ENCODE measurements at places on chromosomes 2 and 18.

GRCh38 chr2:1873343-1873742 lies 129.0 kb upstream of the PXDN start:
- DNase-seq: no peak

GRCh38 chr2:217004656-217005055 lies 144.8 kb upstream of the TNP1 start:
- no peak for DNase-seq

GRCh38 chr2:85490861-85491755 lies 47.9 kb upstream of the MAT2A start:
- no peak for DNase-seq

GRCh38 chr2:204550751-204551511 lies 5.7 kb downstream of the PARD3B start:
- DNase-seq: no peak

DNA sequence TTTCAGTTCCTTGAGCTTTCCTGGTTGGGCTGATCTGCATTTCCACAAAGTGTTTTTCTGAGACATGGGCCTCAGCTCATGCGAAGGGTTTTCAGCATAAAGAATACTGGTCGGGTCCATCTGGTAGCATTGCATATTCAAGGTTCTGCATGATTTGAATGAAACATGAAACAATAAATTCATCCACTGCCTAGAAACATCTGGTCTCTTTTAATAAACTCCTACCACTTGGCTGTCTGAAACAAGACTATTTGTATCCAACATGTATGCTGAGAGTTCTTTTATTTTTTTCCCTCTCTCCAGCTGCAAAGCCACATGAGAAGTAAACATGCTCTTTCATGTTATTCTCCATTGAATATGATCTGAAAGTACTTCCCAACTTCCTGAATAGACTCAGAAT lies 314.9 kb upstream of the SOX11 start:
- no peak for DNase-seq

DNA sequence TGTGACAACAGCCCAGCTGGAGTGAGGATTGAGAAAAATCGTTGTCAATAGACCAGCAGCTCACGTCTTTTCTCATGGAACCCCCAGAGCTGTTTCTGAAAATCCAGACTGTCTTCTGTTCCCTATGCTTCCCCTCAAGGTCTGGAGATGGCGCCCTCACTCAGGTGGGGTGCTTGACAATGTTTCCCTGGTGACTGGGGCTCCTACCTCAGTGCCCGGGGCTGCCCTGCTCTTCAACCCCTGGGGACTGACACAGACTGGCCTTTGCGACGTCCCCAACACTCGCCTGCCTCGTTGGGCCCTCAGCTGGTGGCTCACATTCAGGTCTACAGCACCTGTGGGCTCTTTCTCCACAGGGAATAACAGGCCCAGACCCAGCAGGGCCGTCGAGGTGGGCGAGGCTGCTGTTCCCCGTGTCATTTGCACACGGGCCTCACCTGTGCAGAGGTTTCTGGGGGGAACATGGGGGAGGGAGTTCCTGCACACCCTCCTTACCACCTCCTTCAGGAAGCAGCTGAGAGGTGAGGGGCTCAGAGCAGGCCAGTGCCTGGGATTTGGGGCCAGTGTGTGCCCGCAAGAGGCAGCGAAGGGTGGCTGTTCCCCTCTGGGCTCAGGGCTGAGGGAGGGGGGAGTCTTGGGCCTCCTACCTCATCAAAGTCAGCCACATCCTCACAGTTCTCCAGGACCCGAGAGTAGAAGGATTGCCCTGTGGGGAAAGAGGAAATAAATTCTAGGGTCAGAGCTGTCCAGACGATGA lies 59.3 kb upstream of the OTOF start:
- no peak for DNase-seq

- DNase-seq: no peak
These were observed 2.3 kb upstream of the NPPC start for GRCh38 chr2:231928481-231928880.

DNA sequence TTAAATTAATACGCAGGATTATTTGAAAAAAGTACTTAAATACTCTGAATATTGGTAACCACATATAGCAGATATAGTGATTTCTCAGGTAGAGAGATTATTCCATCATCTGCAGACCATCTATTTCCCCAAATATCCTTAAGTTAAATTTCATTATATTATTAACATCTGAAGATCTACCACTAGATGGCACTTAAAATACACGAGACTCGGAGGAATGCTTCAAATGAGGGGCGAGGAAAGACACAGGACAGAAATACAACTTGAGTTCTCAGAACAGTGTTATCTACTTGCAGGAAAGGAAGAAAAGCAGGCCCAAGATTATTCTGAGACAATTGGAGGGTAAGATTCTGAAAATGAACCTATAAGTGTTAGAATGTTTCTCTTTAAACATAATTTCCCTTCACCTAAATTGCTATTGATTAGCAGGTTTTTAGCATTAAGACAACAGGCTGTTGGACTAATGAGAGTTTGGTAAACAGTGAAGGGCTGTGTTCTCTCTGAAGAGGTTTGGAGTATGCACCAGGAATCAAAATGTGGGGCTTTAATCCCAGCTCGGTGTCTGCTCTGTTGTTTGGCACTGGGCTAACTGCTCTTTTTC lies 76.9 kb upstream of the GCFC2 start:
- peak; percentile 61 for DNase-seq

GRCh38 chr18:60191926-60192325 lies 180.6 kb downstream of the MC4R start:
- DNase-seq: no peak

GRCh38 chr2:74554820-74555531 lies 456 bp downstream of the DOK1 start:
- DNase-seq: no peak

GRCh38 chr18:49368876-49369440 lies 91.5 kb downstream of the DYM start:
- DNase-seq: no peak

GRCh38 chr2:168312036-168312822 lies 64.8 kb upstream of the STK39 start:
- no peak for DNase-seq

GRCh38 chr2:47078541-47079482 lies 76.3 kb downstream of the STPG4 start:
- DNase-seq: no peak

GRCh38 chr2:24448797-24449196 lies 42.3 kb upstream of the NCOA1 start:
- DNase-seq: peak; percentile 11

GRCh38 chr2:15970701-15971100 lies 30.4 kb downstream of the MYCN start:
- no peak for DNase-seq

DNA sequence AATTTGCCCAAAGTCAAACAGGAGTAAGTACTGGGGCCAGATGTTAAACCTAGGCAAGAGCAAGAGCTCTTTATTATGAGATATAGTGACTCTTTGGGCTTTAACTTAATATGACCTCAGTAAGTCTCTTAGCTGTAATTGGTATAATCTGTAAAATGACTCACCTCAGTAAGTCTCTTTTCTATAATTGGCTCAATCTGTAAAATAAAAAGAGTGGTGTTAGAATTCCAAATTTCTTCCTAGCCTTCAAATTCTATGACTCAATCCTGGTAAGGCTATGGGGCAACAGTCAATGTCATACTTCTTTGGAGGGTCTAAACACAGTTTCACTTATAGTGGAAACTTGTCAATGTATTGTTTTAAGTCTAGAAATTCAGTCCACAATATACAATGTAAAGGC lies 1608.9 kb upstream of the PIK3C3 start:
- no peak for DNase-seq

DNA sequence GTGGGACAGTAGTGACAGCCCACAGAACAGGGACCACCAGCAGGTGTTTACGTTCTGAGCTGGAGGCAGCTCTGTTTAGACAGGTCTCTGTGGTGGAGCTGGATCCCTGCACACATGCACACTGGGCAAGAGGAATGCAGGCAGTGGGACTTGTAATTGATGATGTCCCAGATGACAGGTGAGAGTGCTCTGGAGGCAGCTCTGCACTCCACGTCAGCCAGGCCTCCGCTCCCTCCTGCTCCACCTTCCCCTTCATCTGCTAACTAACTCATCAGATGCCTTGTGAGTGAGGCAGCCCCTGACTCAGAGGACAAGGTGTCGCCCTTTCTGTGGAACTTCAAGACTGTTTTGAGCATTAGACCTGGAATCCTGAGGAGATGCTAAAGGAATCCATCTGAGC lies 53.2 kb downstream of the SH3YL1 start:
- DNase-seq: no peak

- no peak for DNase-seq
These were observed 494.7 kb upstream of the SETBP1 start for GRCh38 chr18:44186001-44186400.

- DNase-seq: no peak
These were observed 80.0 kb downstream of the ZNF516 start for GRCh38 chr18:76414936-76415621.

DNA sequence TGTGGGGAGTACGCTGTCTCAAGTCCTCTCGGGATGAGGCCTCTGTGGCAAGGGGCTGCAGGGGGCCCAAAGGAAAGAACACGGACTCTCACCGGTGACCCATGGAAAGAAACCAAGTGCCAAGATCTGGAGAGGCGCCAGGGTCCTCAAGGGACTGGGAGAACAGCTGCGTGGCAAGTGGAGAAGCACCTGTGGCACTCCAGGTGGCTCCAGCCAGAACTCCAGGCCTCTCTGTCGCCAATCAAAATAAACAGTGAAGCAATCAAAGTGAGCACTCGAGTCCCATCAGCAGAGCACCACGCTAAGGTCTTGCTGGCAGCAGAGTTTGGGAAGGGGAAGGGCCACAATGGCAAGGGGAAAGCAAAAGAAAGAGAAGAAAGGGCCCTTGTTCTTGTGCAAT lies 54.7 kb downstream of the BCL2 start:
- no peak for DNase-seq

DNA sequence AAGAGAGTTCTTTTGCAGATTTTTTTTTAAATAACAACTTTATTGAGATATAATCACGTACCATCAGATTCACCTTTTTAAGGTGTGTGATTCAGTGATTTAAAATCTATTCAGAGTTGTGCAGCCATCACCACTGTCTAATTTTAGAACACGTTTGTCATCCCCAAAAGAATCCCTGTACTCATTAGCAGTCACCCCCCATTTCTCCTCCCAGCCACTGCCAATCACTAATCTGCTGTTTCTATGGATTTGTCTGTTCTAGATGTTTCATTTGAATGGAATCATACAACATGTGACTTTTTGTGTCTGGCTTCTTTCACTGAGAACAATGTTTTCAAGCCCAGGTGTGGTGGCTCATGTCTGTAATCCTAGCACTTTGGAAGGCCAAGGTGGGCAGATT lies 55.4 kb upstream of the RAPH1 start:
- DNase-seq: no peak

- DNase-seq: no peak
These were observed 901 bp downstream of the WDFY1 start for GRCh38 chr2:223944166-223944702.

GRCh38 chr2:202290970-202291369 lies 25.4 kb downstream of the NOP58 start:
- no peak for DNase-seq

DNA sequence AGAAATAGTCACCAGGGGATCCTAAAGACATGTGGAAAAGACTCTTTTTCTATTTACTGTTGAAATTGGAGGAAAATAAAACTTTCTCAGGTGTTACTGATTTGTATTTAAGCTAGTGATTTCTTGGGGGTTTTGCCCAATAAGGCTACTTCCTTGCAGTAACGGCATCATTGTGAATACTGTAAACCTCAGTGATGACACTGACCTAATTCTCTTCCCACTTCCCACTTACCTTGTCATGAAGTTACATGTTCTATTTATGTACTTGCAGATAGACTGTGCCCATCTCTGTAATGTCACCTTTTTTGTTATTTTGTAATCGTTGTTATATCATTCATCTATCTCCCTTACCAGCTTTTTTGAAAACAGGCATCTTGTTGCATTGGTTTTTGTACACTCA lies 134.5 kb downstream of the KIAA1328 start:
- no peak for DNase-seq

GRCh38 chr2:217163987-217164386 lies 304.1 kb upstream of the TNP1 start:
- DNase-seq: no peak

DNA sequence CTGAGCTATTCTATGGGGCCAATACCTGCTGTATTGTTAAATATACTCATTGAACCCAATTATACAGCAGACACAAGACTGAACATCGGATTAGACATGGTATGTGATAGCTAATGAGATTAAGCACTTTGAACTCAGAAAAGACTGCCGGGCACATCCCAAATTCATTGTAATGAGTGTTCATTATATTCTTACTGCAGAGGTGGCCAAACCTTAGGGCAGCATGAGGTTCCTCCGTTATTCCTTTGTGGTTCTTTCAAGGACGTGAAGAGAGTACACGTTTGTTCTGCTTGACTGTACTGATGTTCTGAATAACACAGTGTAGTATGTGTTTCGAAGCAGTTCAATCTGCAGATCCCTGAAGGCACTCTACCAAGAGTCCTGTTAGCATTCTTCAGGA lies 78.4 kb downstream of the KIF5C start:
- DNase-seq: no peak

DNA sequence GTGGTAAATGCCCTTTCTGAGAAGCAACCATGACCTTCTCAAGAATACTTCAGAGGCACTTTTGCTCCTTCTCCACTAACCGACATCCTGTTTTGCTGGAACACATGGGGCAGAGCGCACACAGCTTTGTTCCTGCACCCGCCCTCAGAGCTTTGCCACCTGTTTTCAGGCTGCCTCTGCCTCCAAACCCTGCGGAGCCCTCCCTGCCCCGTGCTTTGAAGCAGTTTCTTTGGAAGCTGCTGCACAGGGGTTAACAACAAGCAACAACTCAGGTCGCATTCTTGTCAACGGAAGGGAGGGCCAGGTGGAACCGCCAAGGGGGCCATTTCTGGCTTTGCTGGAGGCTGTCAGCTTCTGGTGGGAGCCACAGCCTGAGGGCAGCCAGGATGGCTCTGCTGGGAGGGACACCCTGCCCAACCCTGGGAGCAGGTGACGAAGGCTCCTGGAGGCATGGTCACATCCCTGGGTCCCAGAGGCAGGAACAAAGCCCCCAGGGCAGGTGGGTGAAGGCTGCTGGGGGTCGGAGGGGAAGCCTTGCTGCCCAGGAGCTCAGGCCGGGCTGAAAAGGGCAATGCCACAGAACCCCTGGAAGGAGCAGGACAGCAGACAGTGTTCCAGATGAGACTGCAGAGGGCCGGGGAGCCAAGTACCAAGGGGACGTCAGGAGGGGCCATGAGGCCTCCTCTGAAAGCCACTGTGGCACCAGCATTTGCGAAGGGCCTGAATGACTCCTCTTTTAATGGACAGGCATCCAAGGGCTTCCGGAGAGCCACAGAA lies 46.8 kb downstream of the MRPS5 start:
- no peak for DNase-seq

GRCh38 chr18:47990981-47991380 lies 60.5 kb upstream of the SMAD2 start:
- DNase-seq: no peak

DNA sequence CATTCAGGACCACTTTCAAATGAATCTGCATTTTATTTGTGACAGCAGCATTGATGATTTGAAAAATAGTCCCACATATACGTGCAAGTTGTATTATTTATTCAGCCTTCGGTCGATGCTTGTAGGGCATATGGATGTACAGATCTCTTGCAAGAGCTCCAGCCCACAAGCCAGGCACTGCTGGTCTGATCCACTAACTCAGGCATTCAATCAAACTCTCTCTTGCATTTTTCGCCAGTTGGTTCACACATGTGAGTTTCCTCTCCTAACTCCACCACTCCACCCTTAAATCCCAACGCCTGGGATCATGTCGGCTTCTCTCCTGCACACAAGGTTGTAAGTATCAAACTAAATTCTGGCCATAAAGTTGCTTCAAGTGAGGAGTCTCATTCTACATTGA lies 318.7 kb downstream of the CYP26B1 start:
- DNase-seq: no peak

GRCh38 chr2:234322766-234323465 lies 174.0 kb downstream of the ARL4C start:
- no peak for DNase-seq

Measured in globus pallidus (tissue), 1 donor.